Putamen (tissue), 1 donor: ENCODE measurements at places on chromosomes 1 and 21.
A peak's percentile ranks its signal among the peaks of the same experiment; 100 is the strongest.

DNA sequence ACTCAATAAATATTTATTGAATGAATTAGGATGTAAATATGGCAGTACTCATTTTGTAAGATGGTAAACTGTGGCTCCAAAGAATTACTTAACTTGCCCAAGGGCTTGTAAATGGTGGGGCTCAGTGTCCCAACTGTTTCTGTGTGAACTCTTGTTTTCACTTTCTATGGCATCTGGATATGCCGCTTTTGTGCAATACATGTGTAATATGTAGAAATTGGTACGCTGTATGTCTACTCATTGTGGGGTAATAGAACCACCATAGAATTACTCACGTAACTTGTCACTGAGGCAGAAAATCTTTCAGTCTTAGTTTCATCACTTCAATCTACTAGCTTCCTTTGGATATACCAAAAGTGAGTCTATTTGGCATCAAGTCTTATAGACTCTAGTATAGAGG, 977 bp downstream of the PRPF3 start:
- DNase-seq: no peak

DNA sequence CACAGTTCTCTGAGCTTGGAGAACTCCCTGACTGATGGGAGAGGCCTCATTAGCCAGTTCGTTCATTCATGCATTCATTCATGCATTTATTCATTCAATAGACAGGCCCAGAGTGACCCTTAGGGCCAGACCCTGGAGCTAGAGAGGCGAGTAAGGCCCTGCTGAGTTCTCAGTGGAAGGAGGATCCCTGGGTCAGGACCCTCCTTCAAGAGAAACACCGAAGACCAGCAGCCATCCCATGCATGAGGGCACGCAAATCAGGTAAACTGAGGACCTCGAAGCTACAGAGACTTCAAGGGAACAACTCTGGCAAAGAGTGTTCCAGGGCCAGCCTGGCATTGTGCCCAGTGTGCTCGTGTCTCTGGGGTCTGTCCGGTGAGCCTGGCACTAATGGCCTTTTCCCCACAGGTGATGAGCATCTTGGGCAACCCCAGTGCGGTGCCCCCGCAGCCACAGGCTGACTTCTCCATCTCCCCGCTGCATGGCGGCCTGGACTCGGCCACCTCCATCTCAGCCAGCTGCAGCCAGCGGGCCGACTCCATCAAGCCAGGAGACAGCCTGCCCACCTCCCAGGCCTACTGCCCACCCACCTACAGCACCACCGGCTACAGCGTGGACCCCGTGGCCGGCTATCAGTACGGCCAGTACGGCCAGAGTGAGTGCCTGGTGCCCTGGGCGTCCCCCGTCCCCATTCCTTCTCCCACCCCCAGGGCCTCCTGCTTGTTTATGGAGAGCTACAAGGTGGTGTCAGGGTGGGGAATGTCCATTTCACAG, 104.8 kb downstream of the PAX7 start:
- no peak for DNase-seq

DNA sequence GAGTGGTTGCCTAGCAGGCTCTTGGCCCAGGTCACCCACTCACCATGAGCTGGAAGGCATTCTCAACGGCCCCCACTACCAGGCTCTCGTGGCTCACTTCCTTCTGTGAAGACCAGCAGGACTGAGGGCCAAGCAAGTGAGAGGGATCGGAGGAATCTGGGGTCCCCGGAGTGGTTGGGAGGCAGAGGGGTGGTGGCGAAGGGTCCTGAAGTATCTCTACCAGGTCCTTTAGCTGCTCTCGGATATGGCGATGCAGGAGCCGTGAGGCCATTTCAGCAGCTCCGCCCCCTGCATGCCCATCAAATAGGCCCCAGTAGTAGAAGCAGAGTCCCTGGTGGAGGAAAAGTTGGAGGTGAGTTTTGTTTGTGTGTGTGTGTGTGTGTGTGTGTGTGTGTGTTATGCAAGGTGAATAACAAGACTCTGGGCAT, 2.4 kb downstream of the PPM1J start:
- DNase-seq: no peak

DNA sequence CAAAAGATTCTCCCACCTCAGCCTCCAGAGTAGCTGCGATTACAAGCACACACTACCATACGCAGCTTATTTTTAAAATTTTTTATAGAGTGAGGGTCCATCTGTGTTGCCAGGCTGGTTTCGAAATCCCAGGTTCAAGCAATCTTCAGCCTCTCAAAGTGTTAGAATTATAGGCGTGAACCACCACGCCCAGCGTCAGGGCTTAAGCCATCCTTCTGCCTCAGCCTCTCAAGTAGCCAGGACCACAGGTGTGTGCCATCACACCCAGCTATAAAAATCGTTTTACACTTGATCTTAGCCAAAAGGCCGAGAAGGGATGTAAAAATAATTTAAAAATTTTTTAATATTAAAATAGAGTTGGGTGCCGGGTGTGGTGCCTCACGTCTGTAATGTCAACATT, 4.3 kb upstream of the SLC25A33 start:
- no peak for DNase-seq

- no peak for DNase-seq
Observed at GRCh38 chr1:201505503-201505890, 1.4 kb downstream of the CSRP1 start.

DNA sequence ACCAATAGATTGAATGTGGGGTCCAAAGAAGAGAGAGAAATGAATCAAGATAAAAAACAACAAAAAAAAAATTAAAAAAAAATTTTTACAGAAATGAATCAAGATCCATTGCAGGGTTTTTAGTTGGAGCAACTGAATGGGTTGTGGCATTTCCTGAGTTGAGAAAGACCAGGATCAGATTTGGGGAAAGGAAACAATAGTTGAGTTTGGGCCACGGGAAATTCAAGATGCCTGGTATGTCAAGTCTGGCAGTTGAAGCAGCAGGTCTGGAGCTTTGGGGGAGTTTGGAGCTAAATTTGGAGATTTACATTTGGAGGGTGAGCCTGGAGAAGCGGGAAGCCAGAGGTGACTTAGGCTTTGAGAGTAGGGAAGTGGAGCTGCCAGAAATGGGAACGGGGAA, 22.6 kb downstream of the ATP8B2 start:
- no peak for DNase-seq

- DNase-seq: no peak
Observed at GRCh38 chr1:25003457-25004190, 73.5 kb upstream of the RUNX3 start.

DNA sequence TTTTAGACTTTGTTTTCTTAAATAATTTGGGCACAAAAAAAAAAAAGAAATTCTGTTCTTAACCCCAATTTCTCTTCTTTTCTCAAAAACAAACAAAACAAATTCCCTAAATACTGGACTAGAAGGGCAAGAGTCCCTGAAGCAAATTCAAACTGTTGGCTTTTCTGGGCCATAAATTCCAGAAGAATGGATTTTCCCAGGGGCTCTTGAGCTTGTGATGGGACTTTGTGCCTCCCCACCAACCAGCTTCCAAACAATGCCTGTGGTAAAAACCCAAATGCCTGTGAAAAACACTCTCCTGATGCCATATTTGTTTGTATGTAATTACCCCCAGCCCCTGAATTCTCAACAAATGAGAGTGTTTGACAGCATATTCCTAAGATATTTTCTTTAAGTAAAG, 55.4 kb downstream of the SGIP1 start:
- no peak for DNase-seq

DNA sequence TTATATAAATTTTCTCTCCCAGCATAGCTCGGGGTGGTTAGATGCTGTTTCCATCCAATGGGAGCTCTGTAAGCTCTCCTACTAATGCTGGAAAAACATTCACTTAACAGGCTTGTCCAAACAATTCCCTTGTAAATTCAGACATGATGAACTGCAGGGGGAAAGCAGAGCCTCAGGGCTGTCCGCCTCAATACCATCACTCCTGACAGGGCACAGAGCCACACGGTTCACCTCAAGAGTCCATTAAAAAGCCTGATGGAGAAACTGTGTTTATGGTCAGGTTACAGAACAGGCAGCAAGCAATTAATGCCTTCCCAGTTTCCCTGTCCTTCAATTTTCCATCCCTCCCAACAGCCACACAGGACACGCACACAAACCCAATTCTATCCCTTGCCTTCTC, 171.0 kb downstream of the BRINP2 start:
- no peak for DNase-seq

DNA sequence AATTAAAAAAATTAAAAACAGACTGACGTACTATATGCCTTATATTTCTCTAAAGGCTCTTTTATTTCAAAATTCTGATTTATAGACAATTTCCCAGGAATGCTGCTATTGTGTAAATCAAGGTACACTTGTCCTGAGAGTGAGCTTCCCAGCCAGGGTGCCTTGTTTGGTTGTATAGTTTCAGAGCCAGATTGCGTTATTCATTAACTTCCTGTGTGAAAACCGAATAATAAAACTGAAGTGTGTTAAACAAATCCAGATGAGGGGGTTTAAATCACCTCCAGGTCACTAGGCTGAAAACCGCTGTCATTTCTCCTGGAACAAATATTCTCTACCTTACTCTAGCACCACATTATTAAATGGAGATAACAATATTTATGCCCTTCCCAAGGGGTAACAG, 68.7 kb downstream of the LMX1A start:
- DNase-seq: no peak

DNA sequence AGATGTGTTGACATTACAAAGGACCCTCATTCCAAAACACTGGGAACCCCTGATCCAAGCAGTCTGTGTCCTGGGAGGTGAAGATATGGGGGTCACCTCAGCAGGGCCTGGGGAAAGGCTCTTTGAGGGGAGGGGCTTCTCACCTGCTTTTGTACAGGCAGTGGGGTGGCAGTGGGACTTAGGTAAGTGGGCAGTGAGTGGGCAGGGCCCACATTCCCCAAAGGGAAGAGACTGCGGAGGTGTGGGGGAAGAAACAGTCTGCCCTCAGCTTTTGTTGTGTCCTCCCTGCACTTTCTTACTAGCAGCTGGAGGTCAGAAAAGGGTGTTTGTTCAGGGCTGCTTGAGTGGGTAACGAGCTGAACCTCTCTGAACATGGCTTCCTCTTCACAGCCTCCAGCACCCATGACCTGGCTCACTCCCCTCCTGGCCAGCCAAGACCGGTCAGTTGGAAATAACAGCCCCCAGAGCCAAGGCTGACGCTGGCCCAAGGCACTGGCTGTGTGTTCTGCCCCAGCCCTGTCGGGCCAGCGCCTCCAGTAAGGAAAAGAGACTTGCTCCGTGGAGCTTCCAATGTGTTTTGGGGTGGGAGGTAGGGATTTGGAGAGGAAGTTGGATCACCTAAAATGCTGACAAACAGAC, 173.5 kb downstream of the PSMG1 start:
- peak; percentile 28 for DNase-seq

- no peak for DNase-seq
Observed at GRCh38 chr1:195450794-195451193, 1157.4 kb downstream of the KCNT2 start.

DNA sequence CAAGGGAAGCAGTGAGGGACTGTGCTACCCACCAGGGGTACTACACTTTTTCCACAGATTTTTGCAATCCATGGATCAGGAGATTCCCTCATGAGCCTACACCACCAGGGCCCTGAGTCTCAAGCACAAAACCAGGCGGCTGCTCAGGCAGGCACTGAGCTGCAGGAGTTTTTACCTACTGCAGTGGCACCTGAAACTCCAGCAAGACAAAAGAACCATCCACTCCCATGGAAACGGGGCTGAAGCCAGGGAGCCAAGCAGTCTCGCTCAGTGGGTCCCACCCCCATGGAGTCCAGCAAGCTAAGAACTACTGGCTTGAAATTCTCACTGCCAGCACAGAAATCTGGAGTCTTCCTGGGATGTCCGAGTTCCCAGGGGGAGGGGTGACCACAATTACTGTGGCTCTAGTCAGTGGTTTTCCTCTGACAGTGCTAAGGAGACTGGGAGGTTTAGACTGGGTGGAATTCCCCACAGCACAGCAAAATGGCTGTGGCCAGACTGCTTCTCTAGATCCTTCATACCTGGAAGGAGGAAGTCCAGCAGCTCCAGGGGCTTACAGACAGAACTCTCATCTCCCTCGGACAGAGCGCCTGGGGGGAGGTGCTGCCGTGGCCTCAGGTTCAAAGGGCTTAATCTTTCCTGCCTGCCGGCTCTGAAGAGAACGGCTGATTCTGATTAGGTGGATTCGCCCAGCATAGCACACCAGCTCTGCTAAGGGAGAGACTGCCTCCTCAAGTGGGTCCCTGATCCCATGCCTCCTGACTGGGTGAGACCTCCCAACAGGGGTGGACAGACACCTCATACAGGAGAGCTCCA, 437.8 kb downstream of the LTN1 start:
- DNase-seq: no peak

GRCh38 chr1:205670150-205670446, 10.2 kb downstream of the SLC45A3 start:
- DNase-seq: no peak

DNA sequence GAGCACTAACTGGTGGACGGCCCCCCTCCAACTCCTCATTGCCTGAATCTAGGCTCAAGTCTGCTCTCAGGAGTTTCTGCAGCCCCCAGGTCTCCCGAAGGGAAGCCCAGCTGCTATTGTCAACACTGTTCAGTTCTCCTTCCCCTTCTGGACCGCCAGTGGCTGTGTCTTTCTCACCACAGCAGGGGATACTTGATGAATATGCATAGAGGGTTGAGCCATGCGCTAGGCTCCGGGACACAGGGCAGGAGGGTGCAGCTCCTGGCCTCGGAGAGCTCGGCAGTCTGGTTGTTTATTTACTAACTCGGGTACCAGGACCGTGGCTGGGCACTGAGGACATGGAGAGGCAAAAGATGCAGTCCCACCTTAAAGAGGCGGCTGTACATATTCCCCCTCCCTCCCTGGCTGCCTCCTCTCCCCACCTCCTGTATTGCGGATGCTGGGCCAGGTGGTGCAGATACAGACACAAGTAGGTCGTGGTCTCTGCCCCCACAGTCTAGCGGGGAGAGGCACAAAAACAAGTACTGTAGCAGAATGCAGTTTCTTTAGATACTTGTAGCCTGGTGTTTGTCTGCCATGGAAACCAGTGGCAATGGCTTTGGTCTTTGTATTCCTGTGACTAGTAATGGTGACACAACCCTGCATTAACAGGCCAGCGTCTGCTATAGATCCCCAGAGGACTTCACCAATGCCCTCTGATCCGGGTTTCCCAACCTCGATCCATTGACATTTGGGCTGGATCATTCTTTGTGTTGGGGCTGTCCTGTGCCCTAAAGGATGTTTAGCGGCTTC, 26.2 kb downstream of the ARHGEF10L start:
- DNase-seq: peak; percentile 27
